ENCODE measurements at places on chromosomes 11 and 22.

GRCh38 chr22:25346859-25347751 is 127.7 kb downstream of the CRYBB2 start:
- DNase-seq = no peak

- peak; percentile 44 for DNase-seq
Observed at GRCh38 chr11:1770528-1770927, 6.8 kb upstream of the CTSD start.

- no peak for DNase-seq
Observed at GRCh38 chr11:22342211-22343031, 4.2 kb downstream of the SLC17A6 start.

GRCh38 chr11:67409781-67410368 is 5.6 kb upstream of the CARNS1 start:
- peak; percentile 45 for DNase-seq

DNA sequence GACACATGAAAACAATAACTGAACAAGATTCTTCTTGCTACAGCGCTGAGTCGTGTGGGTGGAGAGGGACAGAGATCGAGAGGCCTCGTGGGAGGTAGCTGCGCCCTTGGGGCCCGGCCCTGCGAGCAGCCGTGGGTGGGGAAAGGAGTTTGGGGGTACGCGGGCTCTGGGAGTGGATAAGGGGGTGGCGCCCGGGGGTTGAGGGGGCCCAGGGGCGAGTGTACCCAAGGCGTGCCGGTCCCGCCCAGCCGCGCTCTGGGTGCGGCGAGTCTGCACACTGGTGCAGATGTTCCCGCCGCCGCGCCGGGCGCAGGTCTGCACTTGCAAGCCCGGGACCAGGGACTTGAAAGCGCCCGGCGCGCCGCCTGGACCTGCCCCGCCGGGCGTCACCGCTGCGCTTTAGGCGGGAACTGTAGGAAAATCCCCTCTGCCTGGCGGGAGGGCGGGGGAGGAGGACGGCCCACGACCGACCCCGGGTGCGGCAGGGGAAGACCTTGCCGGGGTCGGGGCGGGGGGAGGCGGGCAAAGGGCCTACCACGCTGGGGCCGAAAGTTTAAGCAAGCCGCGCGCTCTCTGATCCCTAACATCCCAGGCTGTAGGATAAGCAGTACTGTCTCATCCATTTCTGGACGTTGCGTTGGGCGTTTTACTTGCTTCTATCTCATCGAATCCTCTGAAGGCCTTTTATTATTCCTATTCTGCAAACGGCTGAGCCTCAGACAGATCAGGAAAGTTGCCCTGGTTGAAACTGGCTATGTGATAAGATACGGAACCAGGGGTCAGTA is 1.4 kb upstream of the KREMEN1 start:
- DNase-seq = no peak
